Right ventricle myocardium superior (tissue), 1 donor: ENCODE measurements at places on chromosomes 1 and 21. TPM values are rescaled to one million over a fixed set of nuclear protein-coding genes. Genes with fewer than 3 reads are reported as not detected.

GRCh38 chr1:51520700-51521248 lies 1.7 kb upstream of the EPS15 start:
- no peak for DNase-seq

DNA sequence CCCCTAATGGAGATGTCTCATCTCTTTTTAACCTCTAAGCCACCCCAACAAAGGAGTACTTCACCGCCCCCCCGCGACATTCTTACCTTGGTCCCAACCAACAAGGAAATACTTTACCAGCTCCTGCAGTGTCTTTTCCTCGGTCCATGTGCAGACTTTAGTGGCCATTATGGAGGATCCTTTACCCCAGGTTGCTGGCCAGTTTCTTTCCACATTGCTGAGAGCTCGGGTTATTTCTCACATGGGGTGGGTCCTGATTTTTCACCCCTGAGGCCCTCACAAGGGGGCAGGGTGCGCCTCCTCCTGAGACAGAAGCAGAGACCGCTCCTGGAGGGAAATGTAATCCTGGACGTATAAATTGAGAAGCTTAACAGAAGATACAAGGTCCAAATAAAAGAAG lies 3.0 kb upstream of the AADACL3 start:
- DNase-seq, result no peak

The CHD5 gene
- total RNA-seq, result not detected

DNA sequence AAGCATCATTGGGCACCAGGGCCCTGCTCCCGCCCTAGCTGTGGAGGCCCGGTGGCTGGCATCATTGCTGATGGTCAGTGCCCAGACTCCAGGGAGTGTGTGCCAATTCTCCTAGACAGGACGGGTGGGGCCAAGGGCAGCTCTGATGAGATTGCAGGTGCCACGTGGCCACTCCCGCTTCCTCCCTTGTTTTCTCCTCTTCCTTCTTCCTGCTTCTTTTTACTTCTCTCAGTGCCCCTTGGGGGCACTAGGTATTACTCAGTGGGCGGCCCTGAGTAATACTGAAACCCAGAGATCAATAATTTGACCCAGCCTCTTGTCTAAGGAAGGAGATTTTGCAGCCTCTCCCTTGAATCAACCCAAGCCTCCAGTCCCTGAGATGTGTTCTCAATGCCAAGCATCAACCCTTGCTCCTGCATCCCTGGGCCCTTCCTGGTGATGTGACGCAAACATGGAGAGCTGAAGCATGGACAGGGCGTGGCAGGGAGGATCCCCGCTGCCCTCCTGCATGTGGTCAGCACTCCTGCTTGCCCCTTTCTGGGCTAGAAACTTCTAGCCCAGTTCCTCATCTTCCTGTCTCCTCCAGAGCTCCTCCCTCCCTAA lies 32.4 kb downstream of the CDK18 start:
- DNase-seq, result no peak

The KCNA10 gene
- not detected for total RNA-seq

- DNase-seq, result no peak
Measured at GRCh38 chr1:171744986-171745385, 3.1 kb upstream of the VAMP4 start.

DNA sequence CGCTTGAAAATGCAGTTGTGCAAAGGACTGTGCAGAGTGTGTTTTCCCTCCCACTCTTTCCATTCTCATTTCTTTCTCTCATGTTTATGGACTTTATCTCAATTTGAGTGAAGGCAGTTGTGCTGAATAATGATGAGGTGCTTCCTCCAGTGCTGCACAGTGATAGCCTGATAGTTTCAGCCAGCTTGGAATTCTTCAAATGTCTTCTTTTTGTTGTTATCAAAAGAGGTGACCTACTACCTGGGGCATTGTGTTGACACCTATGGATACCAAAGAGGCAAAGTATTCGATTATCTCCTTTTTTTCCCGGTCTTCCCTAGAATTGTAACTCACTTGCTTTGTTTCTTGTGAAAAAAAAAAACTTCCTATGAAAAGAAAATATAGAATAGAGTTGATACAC lies 132.6 kb upstream of the ESRRG start:
- no peak for DNase-seq

GRCh38 chr1:79704067-79704466 lies 697.5 kb upstream of the ADGRL4 start:
- no peak for DNase-seq

GRCh38 chr1:173476665-173477285 lies 360 bp upstream of the PRDX6 start:
- DNase-seq, result peak; percentile 97

DNA sequence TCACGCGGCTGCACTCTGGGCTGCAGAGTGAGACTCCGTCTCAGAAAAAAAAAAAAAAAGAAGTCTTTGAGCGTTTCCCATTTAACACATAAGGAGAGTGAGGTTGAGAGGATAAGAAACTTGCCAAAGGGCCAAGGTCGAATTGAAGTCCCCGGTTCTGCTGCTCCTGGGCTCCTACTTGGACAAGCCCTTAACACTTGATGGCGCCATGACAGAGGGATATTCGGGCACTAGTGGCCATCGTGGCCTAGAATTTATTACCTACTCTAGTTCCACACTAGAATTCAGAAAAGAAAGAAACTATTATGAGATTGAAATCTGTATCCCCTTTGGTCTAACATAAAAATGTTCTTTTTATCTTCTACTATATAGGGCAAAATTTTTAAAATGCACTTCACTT lies 65.7 kb upstream of the NEK2 start:
- DNase-seq, result no peak

The SPRR1B gene
- not detected for total RNA-seq

The UBR4 gene
- total RNA-seq, result 58.1 TPM

The FOXE3 gene
- not detected for total RNA-seq

DNA sequence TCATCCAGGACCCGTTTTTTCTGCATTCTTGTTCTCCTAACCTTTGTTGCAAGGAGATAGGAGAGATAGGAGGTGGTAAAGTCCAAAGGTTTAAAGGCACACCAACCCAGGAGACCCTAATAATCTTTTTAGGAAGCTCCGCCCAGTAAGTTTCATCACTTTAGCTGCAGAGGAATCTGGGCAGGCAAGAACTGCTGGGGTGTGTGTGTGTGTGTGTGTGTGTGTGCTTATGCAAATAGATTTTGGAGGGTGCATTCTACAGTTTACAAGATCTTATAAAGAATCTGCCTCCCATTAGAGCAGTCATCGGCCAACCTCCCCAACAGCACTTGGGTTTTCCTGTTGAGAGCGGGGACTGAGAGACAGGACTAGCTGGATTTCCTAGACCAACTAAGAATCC lies 3.9 kb upstream of the IL10 start:
- no peak for DNase-seq
